ENCODE measurements at places on chromosomes 1 and 21. TPM values are rescaled to one million over a fixed set of nuclear protein-coding genes. Genes with fewer than 3 reads are reported as not detected.

- DNase-seq = no peak
These were observed 20.2 kb upstream of the S1PR1 start for GRCh38 chr1:101216623-101217022.

- DNase-seq = no peak
These were observed 91.9 kb upstream of the CACNA1E start for GRCh38 chr1:181391301-181391900.

DNA sequence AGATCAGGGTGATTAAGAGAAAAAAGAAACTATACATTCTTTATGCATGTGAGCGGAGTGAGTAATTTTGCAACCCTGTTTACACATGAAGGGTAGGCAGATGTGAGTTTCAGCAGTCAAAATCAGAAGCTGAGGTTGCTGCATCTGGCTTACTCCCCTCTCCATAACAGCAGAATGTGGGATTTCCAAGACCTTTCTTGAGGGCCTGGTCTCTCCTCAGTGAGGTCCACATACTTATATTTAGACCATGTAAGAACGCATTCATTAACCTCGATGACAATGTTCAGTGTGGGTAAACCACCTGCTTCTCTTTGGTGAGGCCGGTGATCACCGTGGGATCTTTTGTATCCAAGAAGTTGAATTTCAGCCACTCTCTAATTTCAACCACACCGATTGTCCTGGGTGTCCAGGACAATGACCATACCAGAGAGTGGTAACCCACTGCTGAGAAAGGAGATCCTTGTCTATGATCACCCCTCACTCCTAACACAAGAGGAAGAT is 18.7 kb upstream of the RAP1A start:
- no peak for DNase-seq

DNA sequence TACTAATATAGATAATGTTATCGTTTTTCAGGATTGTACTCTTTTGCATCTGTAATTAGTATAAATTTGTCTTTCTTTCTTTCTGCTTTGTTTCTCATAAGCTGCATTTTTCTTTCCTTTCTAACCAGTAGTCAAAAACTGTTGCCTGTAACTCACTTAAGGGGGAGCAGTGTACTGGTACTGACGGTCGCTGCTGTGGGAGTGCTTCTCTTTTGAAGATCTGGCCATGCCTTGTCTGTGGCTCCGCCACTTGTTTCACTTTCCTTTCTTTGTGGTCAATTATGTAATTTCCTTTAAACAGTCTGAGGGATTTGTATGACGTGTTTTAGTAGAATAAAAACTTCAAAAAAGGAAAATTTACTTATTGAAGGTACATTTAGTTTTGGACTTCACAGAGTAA is 37.0 kb downstream of the MIA3 start:
- DNase-seq = peak; percentile 65

- DNase-seq = no peak
These were observed 470 bp upstream of the RTCA start for GRCh38 chr1:100265562-100265930.

GRCh38 chr1:30332116-30333094 is 391.0 kb downstream of the MATN1 start:
- DNase-seq = peak; percentile 69

DNA sequence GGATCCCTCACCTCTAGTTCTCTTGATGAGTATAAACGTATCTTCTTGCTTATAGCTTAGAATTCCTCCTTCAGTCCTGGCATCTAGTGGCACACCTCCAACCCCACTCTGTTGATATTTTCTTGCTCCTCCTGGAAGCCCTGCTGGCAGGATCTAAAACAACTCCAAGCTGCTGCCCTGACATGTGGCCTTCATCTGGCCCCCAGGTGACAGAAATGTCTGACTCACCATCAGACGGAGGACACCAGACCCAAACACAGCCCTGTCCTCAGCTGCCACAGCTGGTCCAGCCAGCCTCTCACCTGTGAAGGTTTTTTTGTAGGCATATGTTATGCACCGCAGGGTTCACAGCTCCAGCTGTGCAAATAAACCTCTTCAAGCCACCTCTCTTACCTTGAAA is 53.4 kb downstream of the KRTAP19-8 start:
- no peak for DNase-seq

GRCh38 chr1:86416343-86416742 is 7.6 kb upstream of the CLCA2 start:
- no peak for DNase-seq

- no peak for DNase-seq
These were observed 3.2 kb downstream of the UHMK1 start for GRCh38 chr1:162500805-162501204.

DNA sequence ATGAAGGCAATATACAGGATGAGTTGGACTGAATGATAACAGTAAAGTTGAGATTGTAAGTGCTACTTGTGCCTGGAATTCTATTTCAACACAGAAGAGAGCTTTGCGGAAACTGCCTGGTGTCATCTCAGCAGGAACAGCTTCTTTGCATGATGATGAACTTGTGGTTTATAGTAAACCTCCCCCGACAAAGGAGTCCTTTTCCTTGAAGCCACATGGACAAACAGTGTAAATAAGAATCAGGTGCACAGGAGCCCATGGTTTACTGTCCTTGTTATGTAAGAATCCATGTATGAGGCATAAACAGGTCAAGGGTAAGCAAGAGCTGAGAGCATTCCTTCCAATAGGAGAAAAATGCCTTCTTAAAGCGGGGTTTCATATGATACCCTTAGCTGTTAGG is 66.2 kb downstream of the PCNX2 start:
- no peak for DNase-seq

- no peak for DNase-seq
These were observed 7.0 kb downstream of the PCP4 start for GRCh38 chr21:39874206-39874605.

DNA sequence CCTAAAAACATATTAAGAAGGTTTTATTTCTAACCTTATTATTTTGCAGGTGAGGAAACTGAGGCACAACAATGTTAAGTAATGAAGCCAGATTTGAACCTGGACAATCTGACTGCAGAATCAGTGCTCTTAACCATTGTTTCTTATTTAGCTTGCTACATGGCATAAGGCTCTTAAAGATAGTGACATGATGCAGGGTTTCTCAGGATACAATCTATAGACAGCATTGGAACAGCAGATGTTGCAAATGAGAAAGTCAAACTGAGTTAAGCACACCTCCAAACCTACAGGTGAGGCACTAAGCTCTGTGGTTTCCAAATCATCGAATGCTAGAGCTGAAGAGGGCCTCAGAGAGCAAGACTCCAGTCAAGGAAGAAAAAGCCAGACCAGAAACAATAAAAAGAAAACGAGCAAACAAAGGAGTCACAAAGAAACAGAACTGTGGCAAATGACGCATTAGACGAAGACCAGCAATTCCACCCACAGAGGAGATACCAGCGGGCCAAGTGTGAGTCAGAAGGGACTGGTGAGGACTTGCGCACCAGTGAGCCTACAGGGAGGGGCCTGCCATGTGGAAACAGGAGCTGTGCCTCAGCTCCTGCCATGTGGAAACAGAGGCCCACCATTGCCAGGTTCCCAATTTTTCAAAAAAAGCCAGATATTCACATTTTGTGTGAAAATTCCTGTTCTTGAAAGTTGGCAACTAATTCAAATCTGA is 14.4 kb downstream of the CD58 start:
- peak; percentile 86 for DNase-seq

- DNase-seq = no peak
These were observed 8.0 kb downstream of the FAAH start for GRCh38 chr1:46401964-46402626.

GRCh38 chr1:218479436-218480115 is 134.4 kb downstream of the TGFB2 start:
- no peak for DNase-seq

DNA sequence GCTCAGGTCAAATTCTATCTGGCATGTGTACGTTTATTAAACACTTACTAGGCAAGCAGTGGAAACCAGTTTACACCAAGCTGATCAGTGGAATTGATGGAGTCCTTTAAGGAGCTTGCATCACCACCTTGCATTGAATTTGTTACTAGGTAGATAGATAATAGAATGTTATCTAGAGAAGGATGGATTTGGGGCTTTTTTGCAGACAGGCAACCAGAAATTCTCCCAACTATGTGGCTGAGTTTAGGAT is 44.9 kb downstream of the HHAT start:
- no peak for DNase-seq

GRCh38 chr1:31657020-31657804 is 12.5 kb upstream of the PEF1 start:
- peak; percentile 68 for DNase-seq

GRCh38 chr1:152786077-152786476 is at the start of gene LCE1E:
Gene LCE1E (plus strand): TSS chr1:152786257. CDS start chr1:152787300, 1,043 bp downstream.
- no peak for DNase-seq

DNA sequence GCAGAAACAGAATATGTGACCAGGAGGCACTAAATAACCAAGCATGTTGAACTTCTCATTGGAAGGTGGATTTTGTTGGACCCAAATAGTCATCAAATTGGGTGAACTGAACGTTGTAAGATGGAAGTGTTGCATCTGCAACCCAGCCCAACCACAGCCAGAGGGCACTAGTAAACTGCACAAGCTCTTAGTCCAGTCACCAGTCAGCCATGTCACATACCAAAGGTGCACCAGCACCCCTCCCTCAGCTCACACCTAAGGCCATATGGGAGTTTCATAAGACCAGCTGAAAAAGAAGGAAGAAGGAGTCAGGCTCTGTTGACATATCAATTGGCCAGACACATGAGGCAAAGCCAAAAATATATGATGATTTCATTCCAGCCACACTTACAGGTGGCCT is 481.7 kb upstream of the NR5A2 start:
- DNase-seq = no peak

DNA sequence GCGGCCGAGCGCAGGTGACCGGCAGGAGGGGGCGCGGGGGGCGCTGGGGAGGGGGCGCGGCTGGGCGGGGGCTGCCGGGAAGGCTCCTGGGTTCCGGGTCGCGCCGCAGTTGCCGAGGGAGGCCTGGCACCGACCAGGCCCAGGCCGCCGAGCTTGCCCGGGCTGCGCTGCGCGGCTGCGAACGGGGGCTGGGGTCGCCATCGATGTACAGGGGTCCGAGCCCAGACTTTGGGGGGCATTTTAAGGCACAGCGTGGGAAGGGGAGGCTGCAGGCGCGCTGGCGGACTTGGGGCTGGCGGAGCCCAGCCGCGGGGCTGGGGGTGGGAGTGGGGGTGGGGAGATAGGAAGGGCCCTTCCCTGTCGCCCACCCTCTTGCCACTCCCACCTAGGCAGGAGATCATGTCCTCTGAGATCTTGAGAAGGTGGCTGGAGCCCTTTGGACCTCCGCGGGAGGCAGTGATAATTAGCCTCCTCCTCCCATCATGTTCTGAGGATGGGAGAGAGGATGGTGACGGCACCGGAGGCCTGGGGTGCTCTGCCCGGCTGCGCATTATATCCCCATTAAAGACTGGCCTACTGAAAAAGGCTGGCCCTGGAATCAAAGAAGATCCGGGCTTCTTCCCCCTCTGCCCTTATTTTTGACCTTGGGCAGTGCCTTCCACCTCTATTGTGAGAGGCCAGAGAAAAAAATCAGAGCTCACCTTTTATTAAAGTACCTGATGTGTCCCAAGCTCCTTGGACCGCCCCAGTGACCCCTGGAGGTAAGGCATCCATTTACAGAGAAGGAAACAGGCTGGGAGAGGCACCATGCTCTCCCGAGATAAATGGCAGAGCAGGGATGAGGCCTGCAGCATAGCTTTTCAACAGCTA is 497 bp downstream of the FBXO44 start:
- no peak for DNase-seq

GRCh38 chr1:24600551-24600950 is 42.6 kb upstream of the SRRM1 start:
- no peak for DNase-seq

DNA sequence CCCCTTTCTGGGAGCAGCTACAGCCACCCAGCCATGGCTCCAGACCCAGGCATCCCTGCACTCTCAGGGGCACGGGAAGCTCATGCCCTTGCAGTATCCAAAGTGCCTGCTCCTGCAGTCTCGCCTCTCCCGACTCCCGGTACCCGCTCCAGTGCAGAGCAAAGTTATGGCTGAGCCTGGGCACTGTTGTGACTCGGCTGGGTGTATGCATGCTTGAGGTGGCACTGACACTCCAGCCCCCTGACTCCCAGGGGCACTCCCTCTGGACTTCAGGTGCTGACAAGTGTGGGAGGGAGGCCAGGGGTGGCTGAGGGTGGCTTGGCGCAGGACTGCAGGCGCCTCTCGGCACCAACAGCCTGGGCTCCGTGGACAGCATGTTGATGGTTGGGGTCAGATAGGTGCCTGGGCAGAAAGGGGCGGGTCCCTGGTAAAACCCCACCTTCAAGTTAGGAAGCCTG is 580.1 kb upstream of the ADGRL2 start:
- no peak for DNase-seq

DNA sequence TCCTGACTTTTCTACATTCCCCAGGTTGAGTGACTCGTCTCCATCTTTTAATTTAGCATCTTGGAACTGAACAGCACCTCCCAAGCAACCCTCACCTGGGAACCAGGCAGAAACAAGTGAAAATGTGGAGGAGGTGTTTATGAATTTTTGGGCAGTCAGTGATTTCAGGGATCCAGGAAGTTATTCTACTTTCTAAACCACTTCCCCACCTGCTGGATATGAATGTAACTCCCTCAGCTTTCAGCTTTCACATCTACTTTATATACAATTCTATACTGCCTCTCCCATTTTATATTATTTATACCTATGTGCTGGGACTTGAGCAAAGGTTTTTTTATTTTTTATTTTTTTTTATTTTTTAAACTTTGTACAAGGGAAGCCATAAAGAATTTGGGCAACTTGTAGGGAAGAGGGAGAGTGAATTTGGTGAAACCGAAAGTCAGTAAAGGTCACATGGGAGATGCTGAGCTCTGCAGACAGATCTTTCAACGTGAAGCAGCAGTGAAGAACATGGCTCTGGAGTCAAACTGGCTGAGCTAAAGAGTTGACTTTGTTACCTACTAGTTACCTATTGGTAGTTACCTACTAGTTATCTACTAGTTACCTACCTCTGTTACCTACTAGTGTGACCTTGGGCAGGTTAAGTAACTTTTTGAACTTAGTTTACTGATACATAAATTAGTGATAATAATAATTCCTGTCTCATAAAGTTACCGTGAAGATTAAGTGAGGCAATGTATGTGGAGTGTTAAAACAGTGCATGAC is 45.5 kb downstream of the DDR2 start:
- no peak for DNase-seq

The PIK3C2B gene
- total RNA-seq = 87.5 TPM

The RAB42 gene
- 4.3 TPM for total RNA-seq

The UBL4B gene
- total RNA-seq = not detected

The CYP4A11 gene
- total RNA-seq = 0.16 TPM

The GJA8 gene
- not detected for total RNA-seq
